ENCODE measurements at places on chromosomes 7 and 10. TPM values are rescaled to one million over a fixed set of nuclear protein-coding genes. Genes with fewer than 3 reads are reported as not detected.

DNA sequence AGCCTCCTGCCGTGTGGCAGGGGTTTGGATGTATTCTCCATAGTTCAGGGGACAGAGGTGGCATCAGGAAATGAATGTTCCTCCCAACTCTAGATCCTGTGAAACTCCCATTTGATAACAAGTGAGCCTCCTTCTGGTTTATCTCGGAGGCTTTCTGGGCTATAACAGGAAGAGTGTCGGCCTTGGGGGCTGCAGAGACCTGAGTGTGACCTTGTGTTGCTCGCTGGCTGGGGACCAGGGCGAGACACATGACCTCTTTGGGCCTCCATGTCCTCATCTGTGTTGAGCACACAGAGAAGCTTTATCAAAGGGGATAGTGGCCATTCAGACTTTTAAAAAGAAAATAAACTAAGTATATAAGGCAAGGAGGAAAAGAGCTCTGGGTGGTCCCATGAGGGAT is 78.0 kb upstream of the SMNDC1 start:
- DNase-seq = no peak

DNA sequence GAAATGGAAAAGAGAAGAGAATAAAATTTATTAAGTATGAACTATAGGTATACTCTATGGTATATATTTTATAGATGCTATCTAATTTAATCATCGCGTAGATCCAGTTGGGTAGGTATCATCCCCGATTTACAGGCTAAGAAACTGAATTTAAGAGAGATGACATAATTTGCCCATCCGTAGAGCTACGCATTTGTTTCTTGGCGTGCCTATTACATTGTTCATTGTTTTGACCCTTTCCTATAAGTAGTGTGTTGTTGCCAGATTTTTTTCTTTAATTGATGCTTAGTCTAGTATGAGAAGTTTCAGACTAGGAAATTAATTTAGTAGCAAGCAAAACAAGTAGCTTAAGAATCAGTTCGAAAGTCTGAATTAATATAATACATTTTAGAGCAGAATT is 205.7 kb upstream of the NPSR1 start:
- DNase-seq = no peak

- DNase-seq = peak; percentile 24
Measured at GRCh38 chr10:79018521-79019011, 50.2 kb upstream of the ZMIZ1 start.

The AKR1C3 gene
- 120 TPM for total RNA-seq

The TSPAN12 gene
- 0.81 TPM for total RNA-seq

The RET gene
- total RNA-seq = 0.38 TPM

DNA sequence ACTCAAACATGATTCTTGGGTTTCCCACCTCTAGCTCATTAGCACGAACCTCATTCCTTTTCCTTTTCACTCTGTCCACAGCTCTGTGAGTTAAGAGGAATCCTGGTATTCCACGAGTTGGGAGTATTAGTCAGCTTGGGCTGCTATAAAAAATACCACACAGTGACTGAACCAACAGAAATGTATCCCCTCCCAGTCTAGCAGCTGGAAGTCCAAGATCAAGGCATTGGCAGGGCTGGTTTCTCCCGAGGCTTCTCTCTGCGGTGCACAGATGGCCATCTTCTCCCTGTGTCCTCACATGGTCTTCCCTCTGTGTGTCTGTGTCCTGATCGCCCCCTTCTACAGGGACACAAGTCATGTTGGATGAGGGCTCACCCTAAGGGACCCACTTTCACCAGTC is 261.6 kb downstream of the TNS3 start:
- no peak for DNase-seq

DNA sequence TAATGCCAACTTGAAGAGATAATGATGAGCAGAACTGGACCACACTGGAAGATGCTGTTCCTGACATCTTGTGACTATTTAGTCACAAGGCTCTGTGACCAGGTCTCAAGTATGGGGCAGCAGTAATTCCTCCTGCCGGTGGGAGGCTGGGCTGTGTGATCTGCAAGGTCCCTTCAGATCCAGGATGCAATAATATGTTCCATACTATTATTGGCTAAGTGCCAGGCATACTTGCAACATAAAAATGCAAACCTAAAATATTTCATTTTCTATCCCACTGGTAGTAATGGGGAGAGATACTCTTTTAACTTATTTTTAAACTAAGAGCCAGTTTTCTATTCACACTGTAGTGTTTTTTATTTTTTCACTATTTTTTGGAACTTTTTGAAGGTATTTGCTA is 171.5 kb downstream of the CYP26A1 start:
- DNase-seq = no peak

The NUTM2E gene
- not detected for total RNA-seq

- no peak for DNase-seq
Measured at GRCh38 chr10:98687685-98688084, 240.9 kb upstream of the HPS1 start.

DNA sequence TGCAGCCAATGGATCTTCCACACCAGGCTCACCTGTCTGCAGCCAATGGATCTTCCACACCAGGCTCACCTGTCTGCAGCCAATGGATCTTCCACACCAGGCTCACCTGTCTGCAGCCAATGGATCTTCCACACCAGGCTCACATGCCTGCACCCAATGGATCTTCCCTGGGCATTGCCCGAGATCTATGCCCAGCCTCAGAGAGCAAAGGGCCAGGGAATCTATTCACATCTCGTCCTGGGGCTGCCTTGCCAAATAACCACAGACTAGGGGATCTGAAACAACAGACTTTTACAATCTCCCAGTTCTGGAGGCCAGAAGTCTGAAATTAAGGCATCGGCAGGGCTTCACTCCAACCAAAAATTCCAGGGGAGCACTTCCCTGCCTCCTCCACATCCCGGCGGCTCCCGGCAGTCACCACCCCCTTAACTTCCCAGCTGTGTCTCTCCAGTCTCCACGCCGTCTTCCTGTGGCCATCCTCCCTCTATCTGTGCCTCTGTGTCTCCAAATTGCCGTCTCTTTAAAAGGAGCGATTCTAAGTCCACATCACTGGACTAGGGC is 92.4 kb upstream of the PPP2R2D start:
- DNase-seq = no peak

- no peak for DNase-seq
Measured at GRCh38 chr7:120502132-120502531, 229.2 kb downstream of the KCND2 start.

The LIPN gene
- not detected for total RNA-seq

The LLCFC1 gene
- not detected for total RNA-seq

DNA sequence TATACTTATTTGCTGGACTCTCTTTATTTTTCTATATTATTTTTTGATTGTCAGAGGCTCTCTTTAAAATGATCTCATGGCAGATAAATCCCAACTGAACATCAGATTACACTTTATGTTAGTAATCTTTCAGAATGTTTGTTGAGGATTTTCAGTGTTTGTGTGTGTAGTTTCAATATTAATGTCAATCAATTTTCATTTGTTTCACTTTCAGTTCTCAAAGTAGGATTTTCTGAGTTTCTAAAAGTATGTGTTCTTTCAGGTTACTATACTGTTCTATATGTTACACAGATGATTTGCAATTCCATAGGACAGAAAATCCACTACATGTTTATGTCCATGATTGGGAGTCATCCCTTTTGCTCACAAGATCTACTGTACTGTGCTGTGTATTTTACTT is 311.9 kb upstream of the POT1 start:
- DNase-seq = no peak

DNA sequence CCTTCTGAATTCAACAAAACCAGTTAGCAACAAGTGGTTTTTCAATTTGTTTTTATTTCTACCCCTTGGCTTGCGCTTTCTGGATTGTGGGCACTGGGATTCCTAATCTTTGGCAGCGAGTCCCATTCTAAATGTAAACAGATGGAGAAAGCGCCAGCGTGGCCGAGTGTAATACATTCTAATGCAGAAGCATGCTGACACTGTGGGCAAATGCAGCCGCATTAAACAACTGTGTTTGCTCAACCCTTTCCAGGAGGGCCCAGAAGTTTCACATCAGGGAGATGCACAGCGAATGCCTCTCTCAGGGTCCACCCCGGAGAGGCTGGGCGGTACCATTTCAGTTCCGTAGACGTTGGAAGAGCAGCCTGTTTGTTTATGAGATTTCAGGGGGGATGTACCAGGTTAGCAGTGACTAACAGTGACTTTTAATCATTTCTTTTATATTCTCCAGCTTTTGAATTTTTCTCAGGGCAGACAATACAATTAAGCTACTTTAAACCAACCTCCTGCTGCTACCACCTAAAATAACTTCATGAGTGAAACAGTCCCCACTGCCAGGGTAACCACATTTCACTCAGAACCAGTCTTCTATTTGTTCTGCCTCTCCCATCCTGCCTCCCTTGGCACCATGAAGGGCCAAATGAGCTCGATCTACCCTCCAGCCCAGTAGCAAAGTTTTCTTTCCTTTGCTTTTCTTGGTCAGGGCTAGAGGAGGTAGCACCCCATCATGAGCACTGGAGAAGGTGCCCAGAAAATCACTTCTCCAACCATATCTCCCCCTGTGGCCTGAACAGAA is 164.2 kb upstream of the ITGB1 start:
- peak; percentile 82 for DNase-seq

The CYP2C8 gene
- not detected for total RNA-seq

- DNase-seq = peak; percentile 82
Measured at GRCh38 chr7:138842111-138842510, 44.1 kb upstream of the ATP6V0A4 start.

The LIPA gene
- total RNA-seq = 92.1 TPM

GRCh38 chr7:16851829-16852228 is 30.0 kb downstream of the AGR3 start:
- DNase-seq = no peak

DNA sequence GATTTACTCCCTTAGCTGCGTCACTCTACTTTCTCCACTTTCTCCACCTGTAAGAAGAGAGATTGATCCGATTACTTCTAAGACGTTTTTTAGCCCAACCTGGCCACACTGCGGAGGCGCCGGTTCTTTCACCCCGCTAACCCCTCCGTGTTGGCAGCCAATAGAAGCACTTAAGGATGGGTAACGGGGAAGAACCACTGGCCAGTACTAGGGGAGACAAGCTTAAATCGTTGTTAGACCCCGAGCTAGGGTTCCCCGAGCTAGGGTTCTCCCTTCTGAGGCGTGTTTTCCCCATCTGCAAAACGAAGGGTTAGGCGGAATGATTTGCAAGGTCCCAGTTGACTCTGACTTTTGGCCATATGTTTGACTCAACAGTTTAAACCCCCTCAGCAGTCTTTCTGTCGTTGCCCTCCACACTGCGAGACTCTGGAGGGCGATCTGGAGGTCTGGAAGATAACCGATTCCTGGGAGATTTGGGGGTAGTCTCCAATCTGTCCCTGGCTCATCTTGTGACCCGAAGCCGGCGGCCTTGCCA is 644 bp downstream of the UMAD1 start:
- no peak for DNase-seq

GRCh38 chr7:116231949-116232348 is 21.6 kb downstream of the TES start:
- DNase-seq = peak; percentile 22

DNA sequence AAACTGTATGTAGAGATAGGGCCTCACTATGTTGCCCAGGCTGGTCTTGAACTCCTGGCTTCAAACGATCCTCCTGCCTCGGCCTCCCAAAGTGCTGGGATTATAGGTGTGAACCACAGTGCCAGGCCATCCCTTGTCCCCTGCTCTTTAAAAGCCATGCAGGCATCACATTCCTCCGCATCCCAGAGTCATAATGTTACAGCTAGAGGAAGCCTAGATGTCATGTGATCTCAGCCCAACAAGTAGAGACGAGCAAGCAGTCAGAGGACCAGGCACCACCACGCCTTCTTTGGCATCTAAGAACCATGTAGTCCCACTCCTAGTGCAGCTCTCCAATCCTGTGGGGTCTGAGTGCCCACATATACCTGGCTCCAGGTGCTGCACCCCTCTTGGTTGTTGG is 13.1 kb downstream of the PODXL start:
- DNase-seq = no peak

The OR2A12 gene
- total RNA-seq = not detected

The MBL2 gene
- not detected for total RNA-seq

The MAGI2 gene
- total RNA-seq = 1.5 TPM

The OR6V1 gene
- total RNA-seq = not detected

DNA sequence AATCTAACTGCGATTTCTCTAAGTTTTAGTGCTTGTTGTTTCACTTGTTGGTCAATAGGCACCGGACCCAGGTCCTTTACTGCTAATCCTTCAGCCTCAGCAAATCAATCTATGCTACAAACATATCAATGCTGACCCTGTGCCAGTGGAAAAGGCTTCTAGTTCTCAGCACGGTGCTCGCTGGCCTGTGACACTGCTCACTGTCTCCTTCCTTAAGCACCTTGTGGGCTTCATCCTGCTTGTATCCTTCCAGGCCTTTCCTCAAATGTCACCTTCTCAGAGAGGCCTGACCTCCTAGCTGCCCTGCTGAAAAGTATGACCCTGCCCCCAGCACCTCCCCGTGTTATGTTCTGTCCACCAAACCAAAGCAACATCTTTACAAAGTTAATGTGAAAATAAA is 201.2 kb upstream of the FRMD4A start:
- DNase-seq = no peak

DNA sequence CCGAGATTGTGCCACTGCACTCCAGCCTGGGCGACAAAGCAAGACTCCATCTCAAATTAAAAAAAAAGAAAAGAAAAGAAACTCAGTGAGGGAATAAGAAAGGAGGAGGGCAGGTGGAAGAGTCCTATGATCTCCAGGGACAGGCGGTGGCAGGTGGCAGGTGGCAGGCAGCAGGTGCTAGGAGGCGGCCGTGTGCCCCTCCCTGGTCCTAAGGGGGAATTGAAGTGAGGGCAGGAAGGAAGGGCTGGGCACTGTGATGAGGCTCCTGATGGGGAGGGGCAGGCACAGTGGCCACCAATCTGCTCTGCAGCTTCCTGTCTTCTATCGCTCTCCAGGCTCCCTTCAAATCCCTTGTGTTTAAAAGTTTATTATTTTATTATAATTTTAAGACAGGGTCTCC is 41.2 kb upstream of the UBE3C start:
- no peak for DNase-seq

The EEPD1 gene
- 29.2 TPM for total RNA-seq

- peak; percentile 22 for DNase-seq
Measured at GRCh38 chr7:143255564-143255963, 7.7 kb upstream of the GSTK1 start.

DNA sequence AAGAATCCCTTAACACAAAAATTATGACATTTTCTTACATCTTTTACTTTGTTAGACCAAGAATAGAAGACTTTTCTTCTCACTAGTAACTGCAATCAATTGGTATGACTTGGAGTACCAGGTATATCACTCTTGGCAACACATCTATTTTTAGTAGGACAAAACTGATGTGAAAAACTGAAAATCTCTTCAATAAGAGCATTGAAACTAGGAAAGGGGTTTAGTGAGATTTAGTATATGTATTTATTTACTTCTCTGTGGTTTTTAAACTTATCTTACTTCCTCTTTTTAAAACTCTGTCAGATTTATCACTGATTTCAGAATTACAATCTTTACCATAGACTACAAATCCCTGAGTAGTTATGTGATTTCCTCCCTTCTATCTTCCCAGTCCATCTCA is 366.2 kb downstream of the PCDH15 start:
- no peak for DNase-seq

The PAX2 gene
- 0.07 TPM for total RNA-seq

The NPTX2 gene
- not detected for total RNA-seq

DNA sequence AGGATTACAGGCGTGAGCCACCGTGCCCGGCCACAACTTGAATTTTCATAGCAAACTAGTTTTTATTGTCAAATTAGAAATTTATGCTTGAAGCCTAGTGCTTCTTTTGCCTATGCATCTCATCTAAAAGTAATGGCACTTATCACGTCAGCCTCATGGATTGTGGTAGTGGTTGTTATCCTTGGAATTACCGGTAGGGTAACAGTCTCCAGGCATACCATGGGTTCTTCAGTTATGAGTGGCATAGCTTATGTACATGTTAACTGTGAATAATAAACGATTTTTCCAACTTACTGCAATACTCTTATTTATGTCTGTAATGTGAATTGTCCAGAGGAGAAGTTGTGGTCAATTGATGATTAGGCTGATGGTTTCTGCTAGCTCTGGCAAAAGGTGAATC is 63.1 kb downstream of the BMPR1A start:
- no peak for DNase-seq

Data from A172 (cell line).